M059J (cell line): ENCODE measurements at places on chromosomes 6 and 20.

- DNase-seq: no peak
Observed at GRCh38 chr6:4565301-4566250, 210.6 kb upstream of the CDYL start.

- DNase-seq: peak; percentile 69
Observed at GRCh38 chr20:43987531-43987930, 72.9 kb downstream of the TOX2 start.

DNA sequence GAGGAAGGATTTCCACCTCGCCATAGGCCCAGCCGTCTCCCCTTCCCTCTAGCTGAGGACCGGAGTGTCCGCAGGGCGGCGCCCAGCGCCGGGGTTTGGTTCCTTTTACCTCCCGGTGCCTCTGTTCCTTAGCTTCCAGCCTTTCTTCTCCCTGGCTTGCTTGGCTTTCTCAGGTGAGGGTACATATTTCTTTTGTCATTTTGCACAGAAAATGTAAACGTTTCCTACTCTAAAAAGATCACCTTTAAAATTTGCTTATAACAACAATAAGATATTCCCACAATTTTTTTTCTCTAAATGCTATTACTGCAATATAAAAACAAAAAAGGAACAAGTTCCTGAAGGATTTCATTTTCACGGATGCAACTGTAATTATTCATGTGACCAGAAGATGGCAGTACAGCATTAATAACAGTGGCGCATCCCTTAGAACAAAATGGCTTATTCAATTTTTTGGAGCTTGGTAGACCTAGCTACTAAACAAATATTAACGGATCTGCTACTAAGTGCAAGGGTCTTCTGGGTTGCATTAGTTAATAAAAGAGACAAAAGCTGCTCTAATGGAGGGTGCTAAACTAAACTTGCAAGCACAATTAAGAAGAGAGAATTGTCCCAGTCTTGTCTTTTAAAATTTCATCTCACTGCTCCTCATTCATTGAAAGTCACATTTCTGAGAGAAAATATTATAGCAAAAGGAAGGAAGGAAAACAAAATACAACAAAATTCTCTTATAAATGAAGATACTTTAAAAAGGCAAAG is 172.9 kb downstream of the ADGRG6 start:
- DNase-seq: peak; percentile 79

DNA sequence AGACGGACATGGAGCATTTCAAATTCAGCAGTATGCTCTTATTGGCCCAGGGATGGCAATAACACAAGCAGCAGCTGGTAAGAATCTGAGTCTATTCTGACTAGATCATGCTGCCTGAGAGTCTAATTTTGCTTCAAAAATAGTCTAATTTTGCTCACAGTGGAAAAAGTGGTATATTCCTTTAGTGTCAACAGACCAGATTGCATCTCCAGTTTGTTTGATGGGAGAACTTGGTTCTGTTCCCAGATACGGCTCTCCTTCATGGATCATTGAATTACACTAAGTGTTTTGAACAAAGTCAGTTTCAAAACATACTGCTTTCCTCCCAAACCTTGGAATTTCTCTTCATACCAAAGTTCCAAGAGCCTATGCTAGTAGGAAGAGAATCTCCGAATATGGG is 586.1 kb downstream of the RNF144B start:
- DNase-seq: no peak

GRCh38 chr6:132669690-132670291 is 10.8 kb upstream of the TAAR1 start:
- peak; percentile 51 for DNase-seq

GRCh38 chr20:1154691-1155090 is 30.1 kb downstream of the TMEM74B start:
- DNase-seq: no peak

- DNase-seq: peak; percentile 92
Observed at GRCh38 chr6:134035823-134036296, 16.6 kb downstream of the SLC2A12 start.

DNA sequence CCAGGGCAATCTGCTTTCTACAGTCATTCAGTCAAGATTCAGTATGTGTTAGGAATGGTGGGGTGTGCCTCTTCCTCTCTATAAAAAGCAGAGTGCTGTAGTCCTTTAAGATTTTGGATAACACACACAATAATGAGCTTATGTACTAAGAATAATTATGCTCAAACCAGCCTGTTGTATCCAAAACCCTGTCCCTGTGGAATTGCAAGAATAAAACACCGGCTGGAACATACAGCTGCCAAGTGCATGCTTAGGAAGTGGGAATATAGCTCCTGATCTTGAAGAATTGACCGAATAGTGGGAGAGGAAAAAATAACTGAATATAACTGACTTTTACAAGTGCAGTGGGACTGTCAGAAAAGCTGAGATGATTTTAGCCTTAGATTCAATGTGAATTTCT is 979 bp upstream of the MOCS1 start:
- DNase-seq: no peak

DNA sequence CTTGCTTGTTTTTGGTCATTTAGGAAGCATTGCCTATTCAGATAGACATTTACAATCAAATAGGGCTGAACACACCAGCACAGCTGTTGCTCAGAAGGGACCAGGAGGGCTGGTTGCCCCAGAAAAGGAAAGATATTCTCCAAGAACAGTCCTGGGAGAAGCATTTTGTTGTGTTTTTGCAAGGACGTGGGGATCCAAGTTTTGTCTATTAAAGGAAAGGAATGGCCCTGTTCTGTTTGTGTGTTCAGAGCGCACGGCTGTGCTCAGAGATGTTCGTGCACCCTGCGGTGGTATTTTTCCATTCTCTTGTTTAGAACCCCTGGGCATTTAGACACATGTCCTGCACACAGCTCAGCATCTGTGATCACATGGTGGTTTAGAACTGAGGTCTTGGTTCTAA is 82.5 kb downstream of the TXNDC5 start:
- DNase-seq: no peak

DNA sequence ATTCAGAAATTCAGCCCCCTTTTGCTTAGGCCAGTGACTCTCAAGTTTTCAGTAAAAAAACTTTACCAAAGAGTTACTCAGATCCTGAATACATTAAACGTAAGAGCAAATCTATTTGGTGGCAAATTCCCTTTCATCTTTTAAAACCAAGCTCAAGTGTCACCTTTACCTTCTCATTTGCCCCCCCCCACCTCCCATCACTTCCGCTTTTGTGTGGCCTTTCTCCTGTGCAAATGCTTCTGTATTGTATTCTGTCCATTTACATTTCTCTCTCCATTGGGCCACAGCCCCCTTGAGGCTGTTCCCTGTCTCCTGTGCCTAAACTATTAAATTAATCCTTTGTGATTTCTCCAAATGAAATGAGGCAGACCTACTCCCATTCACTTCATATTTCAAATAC is 1.9 kb downstream of the NOL7 start:
- DNase-seq: no peak

GRCh38 chr20:21575167-21575566 is 61.3 kb upstream of the NKX2-2 start:
- DNase-seq: no peak

DNA sequence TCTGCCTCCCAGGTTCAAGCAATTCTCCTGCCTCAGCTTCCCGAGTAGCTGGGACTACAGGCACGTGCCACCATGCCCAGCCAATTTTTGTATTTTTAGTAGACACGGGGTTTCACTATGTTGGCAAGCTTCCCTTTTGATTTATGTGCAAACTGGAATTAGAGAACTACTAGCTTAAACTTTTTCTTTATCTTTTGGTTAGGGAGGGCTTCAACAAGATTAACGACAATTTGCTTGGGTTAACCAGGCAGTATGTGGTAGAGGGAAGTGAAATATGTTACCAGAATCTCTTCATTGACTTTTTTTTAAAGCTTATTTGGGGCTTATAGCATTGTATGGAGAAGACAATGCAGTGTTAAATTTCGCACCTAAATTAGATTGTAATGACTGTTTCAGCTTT is 9.0 kb downstream of the MYO6 start:
- no peak for DNase-seq

DNA sequence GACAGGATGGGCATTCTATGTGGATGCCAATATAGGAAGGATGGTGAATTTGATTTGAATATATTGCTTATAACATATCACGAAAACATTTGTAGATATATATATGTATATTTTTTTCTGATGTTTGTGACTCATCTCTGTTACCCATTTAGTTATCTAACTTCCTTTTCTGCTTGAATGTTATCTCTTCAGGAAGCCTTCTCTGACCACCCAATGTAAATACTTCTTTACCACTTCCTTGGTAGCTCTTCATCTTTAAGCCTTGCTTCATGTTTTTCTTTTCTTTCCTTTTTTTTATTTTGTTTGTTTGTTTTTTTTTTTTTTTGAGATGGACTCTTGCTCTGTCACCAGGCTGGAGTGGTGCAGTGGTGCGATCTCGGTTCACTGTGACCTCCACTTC is 260.5 kb upstream of the EPHA7 start:
- no peak for DNase-seq

DNA sequence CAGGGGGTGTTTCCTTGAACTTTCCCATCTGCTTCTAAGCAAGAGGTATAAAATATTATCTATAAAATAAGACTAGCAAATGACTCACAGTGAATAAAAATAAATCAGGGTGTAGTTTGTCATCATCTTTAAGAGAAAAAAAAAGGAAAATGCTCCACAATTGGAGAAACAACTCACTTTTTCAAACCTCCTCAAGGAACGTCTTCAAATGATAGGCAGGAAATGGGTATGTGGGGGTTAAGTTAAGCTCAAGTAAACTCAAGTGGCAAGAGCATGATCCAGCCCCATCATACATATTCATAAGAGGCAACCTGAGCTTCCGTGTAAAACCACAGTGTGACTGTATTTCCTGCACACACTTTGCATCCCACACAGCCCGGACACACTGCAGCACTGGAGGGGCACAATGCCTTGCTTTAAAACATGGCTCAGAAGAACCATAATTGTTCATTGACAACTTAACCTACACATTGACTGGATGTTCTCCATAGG is 58.5 kb upstream of the CEP85L start:
- DNase-seq: peak; percentile 86

DNA sequence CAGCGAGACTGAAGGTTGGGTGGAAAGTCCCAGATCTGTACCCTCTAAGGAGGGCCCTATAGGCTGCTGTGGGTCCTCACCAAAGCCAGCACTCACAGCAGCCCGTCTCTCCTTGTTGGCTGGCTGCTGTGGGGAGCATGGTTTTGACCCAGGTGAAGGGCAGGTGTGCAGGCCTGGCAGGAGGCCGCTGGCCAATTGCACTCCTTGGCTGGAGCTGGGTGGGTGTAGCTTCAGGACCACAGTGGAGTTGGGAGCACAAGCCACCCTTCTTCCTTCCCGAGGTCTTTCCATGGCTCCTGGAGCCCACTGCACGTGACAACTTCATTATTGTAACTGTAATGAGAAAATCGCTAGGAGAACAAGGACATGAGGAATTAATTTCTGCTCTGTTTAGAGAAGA is 287.7 kb upstream of the FOXQ1 start:
- DNase-seq: no peak

GRCh38 chr20:14418376-14418775 is 81.0 kb upstream of the FLRT3 start:
- no peak for DNase-seq

GRCh38 chr6:15586503-15586902 is 76.3 kb downstream of the DTNBP1 start:
- DNase-seq: peak; percentile 34

DNA sequence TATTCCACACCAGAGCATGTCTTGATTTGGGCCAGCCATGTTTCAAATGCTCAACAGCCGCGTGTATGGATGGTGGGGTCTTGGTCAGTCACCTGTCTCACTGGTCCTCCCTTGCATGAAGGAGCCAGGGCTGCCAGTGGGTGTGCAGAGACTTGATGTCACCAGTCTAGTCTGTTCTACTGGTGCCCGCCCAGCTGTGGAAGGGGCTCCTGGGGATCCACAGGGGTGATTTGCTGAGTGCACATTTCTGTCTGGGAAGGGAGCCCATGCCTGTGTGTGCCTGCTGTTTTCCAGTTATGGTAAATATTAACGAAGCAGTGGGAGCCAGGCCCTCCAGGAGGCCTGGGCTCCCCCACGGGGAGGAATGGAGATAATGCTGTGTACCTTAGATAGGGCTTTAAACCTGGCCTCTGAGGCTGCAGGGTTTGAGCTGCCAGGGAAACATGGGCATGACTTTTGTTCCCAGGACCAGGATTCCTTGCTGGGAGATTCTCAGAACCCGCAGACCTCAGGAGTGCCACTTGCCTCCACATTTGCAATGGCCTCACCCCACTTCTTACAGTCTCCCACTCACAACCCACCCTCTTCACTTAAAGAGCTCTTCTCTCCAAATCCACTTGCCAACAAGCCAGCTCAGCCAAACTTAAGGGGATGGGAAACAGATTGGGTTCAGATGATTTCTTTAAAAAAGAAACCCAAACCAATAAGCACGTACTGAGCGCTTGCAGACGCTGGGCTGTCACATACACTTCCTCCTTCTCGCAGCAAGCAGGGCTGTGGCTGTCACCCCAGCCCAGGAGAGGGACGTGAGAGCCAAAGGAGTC is 54.1 kb downstream of the VEGFA start:
- no peak for DNase-seq

DNA sequence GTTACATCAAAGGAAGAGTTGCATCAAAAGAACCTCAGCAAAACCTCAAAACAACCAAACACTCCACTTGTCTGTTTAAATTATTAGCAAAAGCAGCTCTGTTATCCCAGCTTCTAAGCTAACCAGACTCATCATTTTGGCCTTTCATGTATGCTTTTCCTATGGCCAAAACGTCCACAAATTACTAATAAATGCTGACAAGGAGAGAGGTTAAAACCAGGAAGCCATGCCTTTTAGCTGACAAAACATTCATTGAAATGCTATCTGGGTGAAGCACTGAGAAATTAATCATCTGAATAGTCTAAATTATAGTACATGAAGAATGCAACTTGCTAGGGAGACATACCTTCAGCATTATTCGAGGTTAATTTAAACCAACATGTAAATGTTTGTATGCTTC is 80.6 kb downstream of the LAMA2 start:
- peak; percentile 27 for DNase-seq

GRCh38 chr20:17568045-17568788 is 1.7 kb upstream of the DSTN start:
- no peak for DNase-seq

GRCh38 chr6:132004668-132005067 is 53.5 kb upstream of the CCN2 start:
- no peak for DNase-seq

GRCh38 chr20:11496380-11496779 is 421.3 kb upstream of the BTBD3 start:
- peak; percentile 19 for DNase-seq

DNA sequence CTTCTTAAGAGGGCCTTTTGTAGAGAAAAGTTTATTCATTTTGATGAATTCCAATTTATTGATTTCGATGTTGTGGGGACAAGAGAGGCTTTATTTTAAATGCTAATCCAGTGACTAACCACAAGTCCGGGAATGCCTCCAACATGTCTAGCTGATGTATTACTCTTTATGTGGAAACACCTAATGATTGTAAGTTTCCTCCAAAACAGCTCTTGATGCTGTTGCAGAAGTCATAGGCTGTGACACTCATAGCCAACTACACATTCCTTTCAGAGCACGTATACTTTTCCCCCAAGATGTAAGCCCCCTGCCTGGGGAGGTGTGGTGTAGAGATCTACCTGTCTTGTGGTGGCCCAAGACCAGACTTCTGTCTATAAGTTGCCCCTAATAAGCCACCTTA is 61.3 kb upstream of the RNF24 start:
- DNase-seq: peak; percentile 97

- no peak for DNase-seq
Observed at GRCh38 chr6:89794324-89794723, 25.3 kb downstream of the MDN1 start.
